Endothelial cell of umbilical vein (primary cell): ENCODE measurements at places on chromosomes 3 and 15. TPM values are rescaled to one million over a fixed set of nuclear protein-coding genes. Genes with fewer than 3 reads are reported as not detected.

DNA sequence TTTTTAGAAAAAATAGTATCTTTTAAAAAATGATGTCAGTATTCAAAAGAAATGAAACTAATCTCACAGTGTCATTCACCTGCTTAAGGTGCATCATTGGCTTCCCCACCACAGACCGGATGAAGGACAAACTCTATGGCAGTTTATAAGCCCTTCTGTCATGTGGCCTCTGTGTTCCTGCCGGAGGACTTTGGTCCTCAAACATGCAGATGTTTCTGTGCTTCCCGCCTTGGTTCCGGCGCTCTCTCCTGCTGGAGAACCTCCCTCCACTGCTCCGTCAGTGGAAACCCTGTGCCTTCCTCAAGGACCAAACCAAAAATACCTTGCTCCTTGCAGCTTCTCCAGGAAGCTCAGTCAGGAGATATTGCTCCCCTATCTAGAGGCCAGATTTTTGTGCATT lies 326.3 kb downstream of the UACA start:
- no peak for DNase-seq

TMIE gene
- total RNA-seq = 0.18 and 0.27 TPM in 2 replicates

BLM gene
- 17.3 and 18.6 TPM in 2 replicates for total RNA-seq

GRCh38 chr3:8739757-8740504 lies 6.3 kb downstream of the CAV3 start:
- DNase-seq = no peak
